ENCODE measurements at places on chromosomes 4 and X. TPM values are rescaled to one million over a fixed set of nuclear protein-coding genes. Genes with fewer than 3 reads are reported as not detected.
A peak's percentile ranks its signal among the peaks of the same experiment; 100 is the strongest.

- peak overlapping the region; percentile 69 for H3K4me3 ChIP-seq
- peak overlapping the region; percentile 89 for H3K27ac ChIP-seq
- H3K36me3 ChIP-seq: peaks cover 18% of the 10 kb centered on the region
- peaks cover 8% of the 10 kb centered on the region for H3K27me3 ChIP-seq
- peaks cover 33% of the 10 kb centered on the region for H3K4me1 ChIP-seq
Observed at GRCh38 chrX:16870862-16871815, 977 bp upstream of the RBBP7 start.

GRCh38 chr4:184167576-184167975 is 50.1 kb downstream of the ENPP6 start:
- no peak overlapping the region for H3K27ac ChIP-seq
- no peak overlapping the region for H3K4me3 ChIP-seq
- H3K4me1 ChIP-seq: peaks cover 22% of the 10 kb centered on the region
- H3K27me3 ChIP-seq: peaks cover 59% of the 10 kb centered on the region

DNA sequence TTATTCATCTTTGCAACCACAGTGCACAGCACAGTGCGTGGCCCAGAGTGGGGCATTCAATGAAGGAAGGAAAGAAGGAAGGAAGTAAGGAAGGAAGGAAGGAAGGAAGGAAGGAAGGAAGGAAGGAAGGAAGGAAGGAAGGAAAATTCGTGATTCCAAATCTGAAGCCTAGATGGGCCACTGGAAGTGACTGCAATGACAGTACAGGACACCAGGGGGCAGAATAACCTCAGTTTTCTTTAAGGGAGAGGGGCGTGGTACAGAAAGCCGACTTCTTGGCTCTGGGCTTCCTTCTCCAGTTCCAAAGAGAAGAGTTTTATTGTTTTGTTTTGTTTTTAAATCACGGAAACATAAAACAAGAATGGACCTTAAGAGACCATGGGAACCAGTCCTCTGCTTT is 47.8 kb downstream of the APLN start:
- H3K27me3 ChIP-seq: no peaks in the 10 kb centered on the region
- DNase-seq: peak; percentile 56
- H3K27ac ChIP-seq: no peak overlapping the region
- H3K4me1 ChIP-seq: peaks cover 23% of the 10 kb centered on the region

LIMCH1 gene
- not detected for total RNA-seq

KIAA1210 gene
- not detected for total RNA-seq

TAF7L gene
- total RNA-seq: not detected

DNA sequence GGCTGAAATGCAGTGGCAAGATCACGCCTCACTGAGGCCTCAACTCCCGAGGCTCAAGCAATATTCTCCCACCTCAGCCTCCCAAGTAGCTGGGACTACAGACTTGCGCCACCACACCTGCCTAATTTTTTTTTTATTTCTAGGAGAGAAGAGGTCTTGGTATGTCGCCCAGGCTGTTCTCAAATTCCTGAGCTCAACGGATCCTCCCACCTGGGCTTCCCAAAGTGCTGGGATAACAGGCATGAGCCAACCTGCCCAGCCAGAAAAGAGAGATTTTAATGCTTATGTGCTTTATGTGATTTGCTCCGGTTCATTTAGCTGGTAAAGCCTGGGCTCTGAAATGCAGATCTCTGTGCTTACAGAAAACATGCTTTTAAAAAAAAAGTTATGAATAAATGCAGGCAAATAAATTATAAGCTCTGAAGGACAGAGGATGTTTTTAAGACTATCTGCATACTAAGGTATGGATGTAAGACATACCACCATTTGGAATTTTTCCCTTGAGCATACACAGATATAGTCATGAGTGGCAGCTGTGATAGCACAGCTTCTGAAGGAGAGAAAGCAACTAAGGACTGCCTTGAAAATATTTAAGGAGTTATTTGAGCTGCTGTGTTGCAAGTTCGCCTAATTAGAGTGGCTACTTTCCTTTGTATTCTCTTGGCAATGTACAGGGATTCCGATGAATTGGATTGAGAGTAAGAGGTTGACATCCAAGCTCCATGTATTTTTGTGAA is 13.8 kb downstream of the GUCY1B1 start:
- no peak overlapping the region for H3K27ac ChIP-seq
- no peaks in the 10 kb centered on the region for H3K4me1 ChIP-seq
- H3K27me3 ChIP-seq: peaks cover 4% of the 10 kb centered on the region
- H3K4me3 ChIP-seq: no peak overlapping the region
- no peak for DNase-seq

DNA sequence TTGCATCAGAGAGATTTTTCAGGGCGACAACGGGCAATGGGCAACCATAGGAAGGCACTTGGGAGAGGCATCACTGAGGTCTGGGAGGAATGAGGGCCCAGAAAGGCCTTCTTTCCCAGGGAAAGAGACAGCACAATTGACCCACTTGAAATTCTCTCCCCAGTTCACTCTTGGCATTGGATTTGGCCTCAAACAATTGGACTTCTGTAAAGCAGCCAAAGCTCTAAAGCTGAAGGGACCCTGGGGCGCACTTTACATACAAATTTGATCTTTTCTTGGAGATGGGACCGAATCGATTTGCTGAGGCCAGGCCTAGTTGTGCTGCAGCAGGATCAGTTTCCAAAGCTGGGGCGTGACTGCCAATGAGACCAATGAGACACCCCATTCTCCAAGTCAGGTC is 3.2 kb downstream of the ARHGAP36 start:
- no peak overlapping the region for H3K4me3 ChIP-seq
- H3K27ac ChIP-seq: no peak overlapping the region
- H3K4me1 ChIP-seq: no peaks in the 10 kb centered on the region
- no peak for DNase-seq
- H3K27me3 ChIP-seq: peaks cover 21% of the 10 kb centered on the region

GRCh38 chrX:19639056-19639455 is 123.7 kb upstream of the MAP3K15 start:
- no peak overlapping the region for H3K4me3 ChIP-seq
- peaks cover 19% of the 10 kb centered on the region for H3K4me1 ChIP-seq
- no peak overlapping the region for H3K27ac ChIP-seq
- DNase-seq: no peak
- H3K36me3 ChIP-seq: peaks cover 25% of the 10 kb centered on the region
- no peaks in the 10 kb centered on the region for H3K27me3 ChIP-seq

GRCh38 chr4:68570122-68570507 is 6.0 kb downstream of the UGT2B17 start:
- H3K27me3 ChIP-seq: no peaks in the 10 kb centered on the region
- no peaks in the 10 kb centered on the region for H3K4me1 ChIP-seq
- no peak for DNase-seq
- no peak overlapping the region for H3K27ac ChIP-seq
- no peaks in the 10 kb centered on the region for H3K36me3 ChIP-seq

- no peak overlapping the region for H3K4me3 ChIP-seq
- H3K27me3 ChIP-seq: no peaks in the 10 kb centered on the region
- peaks cover 11% of the 10 kb centered on the region for H3K4me1 ChIP-seq
- H3K27ac ChIP-seq: no peak overlapping the region
- H3K36me3 ChIP-seq: peaks cover 2% of the 10 kb centered on the region
Observed at GRCh38 chrX:97060020-97060419, 176.3 kb downstream of the RPA4 start.

- H3K4me1 ChIP-seq: peaks cover 63% of the 10 kb centered on the region
- H3K27ac ChIP-seq: no peak overlapping the region
- peaks cover 42% of the 10 kb centered on the region for H3K36me3 ChIP-seq
- H3K27me3 ChIP-seq: no peaks in the 10 kb centered on the region
- DNase-seq: no peak
Observed at GRCh38 chr4:1879485-1879884, 8.3 kb downstream of the NSD2 start.

IQCM gene
- not detected for total RNA-seq

GRCh38 chrX:129659861-129660260 is 5.1 kb upstream of the APLN start:
- no peaks in the 10 kb centered on the region for H3K36me3 ChIP-seq
- peaks cover 7% of the 10 kb centered on the region for H3K4me1 ChIP-seq
- H3K27ac ChIP-seq: no peak overlapping the region
- DNase-seq: no peak
- no peak overlapping the region for H3K4me3 ChIP-seq

DNA sequence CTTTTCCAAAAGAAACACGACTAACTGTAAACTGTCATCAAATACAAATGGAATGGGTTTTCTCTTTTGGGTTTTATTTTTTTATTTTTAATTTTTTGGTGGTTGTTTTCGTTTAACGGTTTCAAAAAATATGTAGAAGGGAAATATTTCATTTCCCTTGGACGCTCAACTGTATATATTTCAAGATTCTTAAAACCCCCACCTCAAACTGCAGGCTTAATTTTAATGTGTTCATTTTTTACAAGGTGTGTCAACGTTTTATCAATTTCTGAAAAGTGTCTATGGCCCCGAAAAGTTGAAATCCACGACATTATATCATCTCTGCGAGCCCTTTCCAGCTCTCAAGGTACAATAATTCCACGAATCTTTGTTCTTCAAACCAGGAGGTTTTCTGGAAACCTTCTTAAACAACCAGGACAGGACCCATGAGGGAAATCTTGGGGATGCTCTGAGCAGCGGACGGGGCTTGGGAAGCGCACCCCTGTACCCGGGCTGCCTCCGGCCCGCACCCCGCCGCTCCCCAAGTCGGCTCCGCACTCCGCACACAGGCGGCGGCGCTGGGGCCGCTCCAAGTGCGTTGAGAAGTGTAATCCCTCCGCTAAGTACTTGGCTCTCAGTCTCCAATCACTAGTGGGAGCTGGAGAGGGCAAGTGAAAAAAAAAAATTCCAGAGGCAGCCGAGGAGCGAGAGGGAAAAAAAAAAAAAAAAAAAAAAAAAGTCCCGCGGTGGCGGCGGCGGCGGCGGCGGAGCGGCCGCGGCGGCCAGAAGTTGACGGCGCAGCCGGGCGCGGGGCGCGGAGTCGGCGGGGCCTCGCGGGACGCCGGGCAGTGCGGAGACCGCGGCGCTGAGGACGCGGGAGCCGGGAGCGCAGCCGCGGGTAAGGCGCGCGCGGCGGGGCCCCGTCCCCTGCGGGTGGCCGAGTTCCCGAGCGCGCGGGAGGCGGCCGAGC is at the start of gene BMPR1B:
Gene BMPR1B (plus strand): TSS at position 764 of the 949 bp plus-strand sequence. CDS start 346,470 bp downstream, outside the sequence.
- peaks cover 79% of the 10 kb centered on the region for H3K27me3 ChIP-seq
- no peak within 1 kb of the TSS for H3K27ac ChIP-seq
- no peaks in the 10 kb centered on the region for H3K36me3 ChIP-seq
- peak within 1 kb of the TSS; percentile 20 for H3K4me3 ChIP-seq
- no peak for DNase-seq

VCX gene
- not detected for total RNA-seq

TEX11 gene
- 0.16 TPM for total RNA-seq

MAGEA2B gene
- not detected for total RNA-seq

NOX1 gene
- not detected for total RNA-seq

- peaks cover 9% of the 10 kb centered on the region for H3K27me3 ChIP-seq
- DNase-seq: peak; percentile 63
- peaks cover 10% of the 10 kb centered on the region for H3K36me3 ChIP-seq
- H3K27ac ChIP-seq: peak overlapping the region; percentile 77
Observed at GRCh38 chr4:143358923-143359643, 22.4 kb downstream of the GAB1 start.

- peaks cover 14% of the 10 kb centered on the region for H3K27me3 ChIP-seq
- no peak within 1 kb of the TSS for H3K4me3 ChIP-seq
- H3K4me1 ChIP-seq: no peaks in the 10 kb centered on the region
- no peak within 1 kb of the TSS for H3K27ac ChIP-seq
- no peaks in the 10 kb centered on the region for H3K36me3 ChIP-seq
Observed at GRCh38 chr4:105551965-105552746, at the start of gene ARHGEF38. Gene ARHGEF38, plus strand, starts transcription at chr4:105552620. Its CDS starts 146 bp downstream, at chr4:105552766.

USP51 gene
- 0.88 TPM for total RNA-seq

GRCh38 chr4:32625687-32626337 is 1905.6 kb downstream of the PCDH7 start:
- no peaks in the 10 kb centered on the region for H3K36me3 ChIP-seq
- H3K4me1 ChIP-seq: no peaks in the 10 kb centered on the region
- H3K4me3 ChIP-seq: no peak overlapping the region
- H3K27ac ChIP-seq: no peak overlapping the region

ENPEP gene
- total RNA-seq: 0.54 TPM

FAM184B gene
- 0.02 TPM for total RNA-seq

GRCh38 chrX:45743081-45743533 is 542.4 kb upstream of the DIPK2B start:
- H3K27ac ChIP-seq: no peak overlapping the region
- H3K36me3 ChIP-seq: peaks cover 35% of the 10 kb centered on the region
- DNase-seq: no peak
- H3K27me3 ChIP-seq: no peaks in the 10 kb centered on the region
- no peak overlapping the region for H3K4me3 ChIP-seq
- peaks cover 14% of the 10 kb centered on the region for H3K4me1 ChIP-seq

DNA sequence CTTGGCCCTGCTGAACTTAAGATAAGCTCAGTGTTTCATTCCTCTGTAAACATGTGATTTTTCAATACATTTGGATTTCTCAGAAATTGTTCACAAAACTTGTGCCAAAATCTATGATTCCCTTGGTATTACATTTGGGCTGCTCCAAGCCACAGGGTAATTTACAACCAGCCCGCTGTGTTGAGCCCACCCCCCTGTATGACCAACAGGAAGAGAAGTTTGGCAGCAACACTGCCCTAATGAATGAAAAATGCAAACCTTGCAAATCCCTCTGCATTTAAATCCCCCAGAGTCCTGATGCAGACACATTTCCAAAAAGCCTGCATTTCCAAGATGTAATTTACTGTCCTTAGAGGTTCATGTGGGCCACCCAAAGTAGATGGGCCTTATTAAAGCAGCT is 34.1 kb upstream of the GAB1 start:
- no peaks in the 10 kb centered on the region for H3K27me3 ChIP-seq
- no peaks in the 10 kb centered on the region for H3K36me3 ChIP-seq
- H3K27ac ChIP-seq: no peak overlapping the region
- DNase-seq: no peak

DNA sequence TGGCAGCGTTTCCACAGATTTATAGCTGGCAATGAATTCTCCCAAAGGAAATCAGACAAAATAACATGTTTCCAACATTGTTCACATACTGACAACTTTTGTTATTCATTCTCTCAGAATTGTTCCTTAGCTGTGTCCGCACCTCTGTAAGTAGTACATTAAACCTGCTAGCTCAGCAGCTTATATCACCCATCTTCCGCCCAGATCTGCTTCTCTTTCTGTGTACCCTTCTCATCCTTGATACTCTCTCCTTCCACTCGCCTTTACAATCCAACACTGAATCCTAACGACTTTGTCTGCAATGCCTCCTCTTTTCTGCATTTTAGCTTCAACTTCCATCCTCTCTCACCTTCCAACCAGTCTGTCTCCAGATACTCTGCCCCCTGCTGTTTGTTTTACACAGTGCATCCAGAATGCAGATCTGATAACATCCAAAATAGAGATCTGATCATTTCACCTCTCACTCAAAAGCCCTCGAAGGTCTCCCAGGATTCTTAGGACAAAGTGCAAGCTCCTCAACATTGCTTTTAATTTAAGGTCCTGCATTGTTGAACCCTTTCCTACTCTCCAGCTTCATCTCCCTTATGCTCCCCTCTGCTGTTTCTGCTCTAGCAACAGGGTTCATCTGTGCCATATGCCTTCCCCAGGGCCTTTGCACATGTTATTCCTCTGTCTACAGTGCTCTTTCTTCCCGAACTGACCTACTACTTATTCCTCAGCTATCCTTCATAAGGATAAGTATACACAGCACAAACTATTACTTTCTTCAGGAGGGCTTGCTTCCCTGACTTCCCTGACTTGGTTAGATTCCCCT is 67.3 kb upstream of the VBP1 start:
- no peaks in the 10 kb centered on the region for H3K27me3 ChIP-seq
- no peaks in the 10 kb centered on the region for H3K36me3 ChIP-seq
- H3K4me3 ChIP-seq: no peak overlapping the region
- H3K27ac ChIP-seq: no peak overlapping the region

XAGE2 gene
- not detected for total RNA-seq

GRCh38 chr4:153466081-153466948 is at the start of gene TMEM131L:
Gene TMEM131L, plus strand, starts transcription at chr4:153466360. Its CDS starts 38 bp downstream, at chr4:153466398.
- H3K27me3 ChIP-seq: peaks cover 5% of the 10 kb centered on the region
- peak within 1 kb of the TSS; percentile 92 for H3K27ac ChIP-seq
- H3K36me3 ChIP-seq: peaks cover 15% of the 10 kb centered on the region
- peaks cover 46% of the 10 kb centered on the region for H3K4me1 ChIP-seq
- H3K4me3 ChIP-seq: peak within 1 kb of the TSS; percentile 88

All from activated CD8-positive, alpha-beta memory T cell treated with anti-CD3 and anti-CD28 coated beads, Interleukin-2, amount 10 ng/mL, durations not matched to agents 7 days and 5 days (primary cell).